ENCODE measurements at places on chromosomes 5 and 9.

DNA sequence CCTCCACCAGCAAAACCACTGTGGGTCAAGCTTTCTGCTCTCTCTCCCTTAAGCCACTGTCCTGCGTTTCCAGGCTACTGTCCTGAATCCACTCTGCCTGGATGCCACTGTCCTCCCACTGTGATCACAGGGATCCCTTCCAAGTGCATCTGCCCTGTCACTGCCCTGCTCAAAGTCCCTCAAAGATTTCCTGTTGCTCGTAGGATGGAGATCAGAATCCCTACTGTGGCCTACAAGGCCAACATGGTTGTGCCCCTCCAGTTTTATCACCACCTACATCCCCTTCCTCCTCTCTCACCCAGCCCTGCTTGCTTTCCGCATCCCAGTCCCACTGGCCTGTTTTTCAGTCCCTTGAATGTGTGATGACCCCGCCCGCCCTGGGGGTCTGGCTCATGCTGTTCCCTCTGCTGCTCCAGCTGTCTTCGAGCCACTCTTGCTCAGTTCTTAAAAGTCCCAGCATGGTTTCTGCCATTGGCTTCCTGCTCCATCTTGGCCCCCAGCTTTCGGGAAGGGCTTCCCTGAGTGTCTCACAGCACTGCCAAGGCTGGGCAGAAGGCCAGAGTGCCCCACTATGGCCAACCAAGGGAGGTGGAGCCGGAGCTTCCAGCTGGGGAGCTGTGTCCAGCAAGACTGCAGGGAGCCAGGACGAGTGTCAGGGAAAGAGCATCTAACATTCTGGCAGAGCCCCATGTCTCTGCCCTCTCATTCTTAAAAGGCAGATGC, 12.9 kb upstream of the FRRS1L start:
- DNase-seq = peak; percentile 53

DNA sequence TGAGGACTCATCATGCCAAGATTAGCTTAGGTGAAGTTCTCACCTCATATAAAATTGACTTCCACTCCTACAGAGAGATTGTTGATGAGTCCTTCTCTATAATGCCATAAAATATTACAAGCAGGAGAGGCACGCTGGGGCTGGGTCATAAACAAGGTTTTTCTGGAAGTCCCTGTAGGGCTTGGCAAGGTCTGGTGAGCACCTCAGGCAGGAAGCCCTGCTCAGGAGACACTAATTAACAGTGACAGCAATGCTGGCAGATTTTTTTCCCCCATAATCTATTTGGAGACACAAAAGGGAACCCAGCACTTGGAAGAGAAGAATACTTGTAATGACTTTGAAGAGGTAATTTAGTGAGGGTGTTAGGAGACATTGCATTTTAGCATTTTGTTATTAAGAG, 118.7 kb downstream of the DIRAS2 start:
- DNase-seq = no peak

DNA sequence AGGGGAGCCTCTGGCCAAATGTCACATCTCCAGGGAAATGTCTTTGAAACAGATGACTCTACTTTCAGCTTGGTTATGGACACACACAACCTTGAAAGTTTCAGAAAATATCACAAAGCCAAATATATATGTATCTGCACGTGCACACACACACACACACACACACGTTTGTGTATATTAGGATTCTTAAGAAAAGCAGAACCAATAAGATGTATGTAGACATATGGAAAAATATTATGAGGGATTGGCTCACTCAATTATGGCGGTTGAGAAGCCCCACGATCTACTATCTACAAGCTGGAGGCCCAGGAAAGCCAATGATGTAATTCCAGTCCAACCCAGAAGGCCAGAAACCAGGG, 194.9 kb downstream of the PALM2AKAP2 start:
- no peak for DNase-seq

- no peak for DNase-seq
These were observed 184.7 kb upstream of the TRPM3 start for GRCh38 chr9:71306134-71306533.
